Left lobe of liver (tissue), 2 donors: ENCODE measurements at places on chromosomes 7 and 10. TPM values are rescaled to one million over a fixed set of nuclear protein-coding genes. Genes with fewer than 3 reads are reported as not detected.

DNA sequence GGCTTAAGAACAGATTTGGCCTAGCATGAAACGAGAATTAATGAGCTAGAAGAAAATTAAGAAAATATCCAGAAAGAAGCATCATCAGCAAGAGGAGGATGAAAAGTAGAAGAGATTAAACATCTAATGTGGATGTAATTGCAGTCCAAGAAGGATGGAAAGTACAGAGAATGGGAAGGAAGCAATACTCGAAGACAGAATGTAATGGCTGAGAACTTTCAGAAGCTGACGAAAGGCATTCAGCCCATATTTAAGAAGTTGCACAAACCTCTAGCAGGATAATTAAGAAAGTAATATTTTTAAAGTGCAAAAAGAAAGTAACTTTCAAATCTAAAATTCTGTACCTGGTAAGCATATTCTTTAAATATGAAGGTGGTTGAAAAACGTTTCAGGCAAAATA is 60.7 kb downstream of the TRIM24 start:
- DNase-seq = no peak

- DNase-seq = no peak
These were observed 50.4 kb upstream of the NFE2L3 start for GRCh38 chr7:26101361-26102151.

GRCh38 chr7:4513450-4513849 is 168.6 kb upstream of the FOXK1 start:
- no peak for DNase-seq

DNA sequence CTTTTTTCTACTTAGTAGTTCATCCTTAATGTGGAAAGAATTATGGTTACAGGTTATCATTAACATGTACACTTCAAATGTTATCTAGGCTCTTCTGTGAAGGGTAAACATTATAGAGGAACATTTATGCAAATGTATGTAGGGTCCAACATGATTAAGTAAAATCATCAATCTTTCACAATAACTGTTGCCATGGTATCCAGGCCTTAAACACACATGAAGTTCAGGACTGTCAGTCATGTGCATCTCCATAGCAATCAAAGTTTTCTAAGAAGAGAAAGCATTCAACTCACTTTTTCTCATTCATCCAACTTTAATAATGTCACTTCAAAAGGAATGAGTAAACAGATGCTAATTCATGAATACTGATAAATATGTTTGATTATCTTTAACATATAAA is 83.6 kb downstream of the DNAJC1 start:
- DNase-seq = no peak

DNA sequence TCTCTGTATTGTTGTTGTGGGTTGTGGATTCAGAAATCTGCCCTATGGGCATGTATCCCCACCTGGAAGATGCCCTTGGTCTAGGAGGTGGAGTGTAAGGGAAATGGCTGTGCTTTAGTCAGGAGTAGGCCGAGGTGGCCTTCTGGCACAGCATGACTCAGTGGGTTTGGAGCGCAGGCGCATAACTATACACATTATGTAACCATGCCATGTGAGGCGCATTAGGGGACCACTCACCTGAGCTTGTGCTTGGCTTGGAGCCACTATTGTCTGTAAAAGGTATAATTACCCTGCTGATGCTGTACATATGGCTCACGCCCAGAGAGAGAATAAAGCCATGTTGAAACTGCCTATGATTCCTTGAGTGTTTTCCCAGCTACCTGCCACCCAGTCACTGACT is 20.6 kb upstream of the ADAMTS14 start:
- no peak for DNase-seq

DNA sequence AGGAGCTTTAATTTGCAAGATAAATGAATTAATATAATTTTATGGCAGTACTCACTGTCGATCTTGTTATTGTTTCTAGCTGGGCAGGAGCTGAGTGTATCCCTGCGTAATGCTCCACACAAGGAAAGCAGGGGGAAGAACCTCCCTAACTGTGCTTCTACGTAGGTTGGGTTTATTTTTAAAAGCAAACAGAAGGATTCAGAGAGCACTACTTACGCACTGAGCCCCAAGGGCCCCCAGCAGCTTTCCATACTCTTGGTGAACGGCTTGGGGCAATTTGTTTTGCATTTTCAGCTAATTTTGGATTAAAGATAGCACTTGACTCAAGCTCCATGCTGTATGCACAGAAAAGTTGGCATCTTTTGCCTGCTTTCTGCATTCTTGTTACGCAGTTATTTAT is 9.6 kb downstream of the DUSP5 start:
- DNase-seq = no peak

- DNase-seq = no peak
These were observed 18.2 kb downstream of the MYOZ1 start for GRCh38 chr10:73623056-73623455.

DNA sequence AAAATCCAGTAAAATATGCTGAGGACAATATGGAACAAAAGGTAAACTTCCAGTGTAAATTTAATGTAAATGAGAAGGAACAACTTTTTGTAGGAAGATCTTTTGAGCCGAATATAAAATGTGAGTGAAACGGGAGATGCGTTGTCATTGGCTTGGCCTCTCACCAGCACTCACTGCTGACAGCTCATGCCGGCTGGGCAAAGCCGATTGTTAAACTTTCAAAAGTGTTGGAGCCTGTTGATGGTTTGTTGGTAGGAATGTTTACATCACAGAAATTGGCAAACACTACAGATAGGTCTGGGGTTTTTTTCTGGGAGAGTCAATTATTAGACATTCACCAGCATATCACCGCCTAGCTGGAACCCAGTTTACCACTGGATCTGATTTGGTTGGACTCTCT is 6.1 kb downstream of the PSTK start:
- peak; percentile 62 for DNase-seq

DNA sequence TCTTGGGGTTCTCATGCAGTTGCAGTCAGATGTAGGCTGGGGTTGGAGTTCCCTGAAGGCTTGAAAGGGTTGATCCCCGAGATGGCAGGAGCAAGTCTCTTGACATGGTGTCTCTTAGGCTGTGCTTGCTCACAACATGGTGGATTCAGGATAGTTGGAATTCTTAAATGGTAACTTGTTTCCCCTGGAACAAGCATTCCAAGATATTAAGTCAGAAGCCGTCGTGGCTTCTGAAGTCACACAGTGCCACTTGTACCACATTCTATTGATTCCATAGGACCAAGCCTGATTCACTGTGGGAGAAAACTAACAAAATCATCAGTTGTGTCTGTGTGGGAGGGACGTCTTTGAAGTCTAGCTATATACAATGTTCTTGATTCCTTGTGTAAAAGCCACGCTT is 3.5 kb upstream of the SLC35B4 start:
- no peak for DNase-seq

- no peak for DNase-seq
These were observed 1.4 kb upstream of the TWIST1 start for GRCh38 chr7:19118636-19119371.

DNA sequence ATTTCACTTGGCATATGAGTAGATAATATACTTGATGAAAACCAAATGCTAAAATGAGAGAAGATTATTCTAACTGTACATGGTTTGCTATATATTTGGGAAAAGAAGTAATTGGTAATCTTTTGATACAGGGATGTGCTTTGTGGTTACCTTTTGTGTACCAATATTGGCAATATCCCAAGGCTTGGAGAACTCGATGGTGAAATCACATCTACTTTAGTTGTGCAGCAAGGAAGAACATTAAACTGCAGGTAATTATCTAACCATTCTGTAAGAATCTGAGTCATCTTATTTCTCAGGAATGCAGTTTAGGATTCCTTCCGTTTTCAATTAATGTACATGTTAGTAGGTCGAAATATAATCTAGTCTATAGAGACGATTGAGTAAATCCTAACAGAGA is 64.1 kb downstream of the SRI start:
- DNase-seq = no peak

GRCh38 chr7:1176891-1177373 is 16.9 kb upstream of the ZFAND2A start:
- DNase-seq = peak; percentile 74

GRCh38 chr10:35493196-35494118 is 111.7 kb upstream of the GJD4 start:
- DNase-seq = no peak

- no peak for DNase-seq
These were observed 23.6 kb upstream of the PFKP start for GRCh38 chr10:3043512-3044368.

GRCh38 chr7:130904031-130904757 is 170.2 kb upstream of the KLF14 start:
- peak; percentile 77 for DNase-seq

DNA sequence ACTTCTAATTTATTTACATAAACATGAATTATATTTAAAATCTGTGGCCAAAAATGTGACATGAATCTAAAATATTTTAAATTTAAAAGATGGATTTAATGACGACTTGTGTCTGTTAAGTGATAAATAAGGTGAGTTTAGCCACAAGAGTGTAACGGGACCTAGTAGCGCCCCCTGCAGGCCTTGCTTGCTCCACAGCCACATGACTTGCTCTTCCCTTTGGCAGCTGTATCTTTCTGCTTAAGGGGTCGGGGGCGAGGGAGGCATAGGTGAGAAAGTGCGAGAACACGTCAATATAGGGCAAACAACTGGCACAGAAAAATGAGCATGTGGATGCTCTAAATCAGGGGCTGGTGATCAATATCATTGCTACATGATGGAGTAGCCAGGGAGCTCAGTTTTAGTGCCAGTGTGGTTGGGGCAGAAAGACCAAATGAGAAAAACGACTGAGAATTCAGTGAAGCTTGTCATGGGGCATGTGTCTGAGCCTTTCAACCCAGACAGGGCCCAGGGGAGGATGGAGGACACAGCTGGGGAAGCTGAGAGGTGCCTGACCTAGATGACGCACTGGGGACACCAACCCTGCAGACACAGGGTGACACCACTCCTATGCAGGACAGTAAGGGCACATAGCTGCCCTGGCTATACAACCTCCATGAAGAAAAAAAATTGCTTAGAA is 49.8 kb downstream of the PAXIP1 start:
- DNase-seq = no peak

DNA sequence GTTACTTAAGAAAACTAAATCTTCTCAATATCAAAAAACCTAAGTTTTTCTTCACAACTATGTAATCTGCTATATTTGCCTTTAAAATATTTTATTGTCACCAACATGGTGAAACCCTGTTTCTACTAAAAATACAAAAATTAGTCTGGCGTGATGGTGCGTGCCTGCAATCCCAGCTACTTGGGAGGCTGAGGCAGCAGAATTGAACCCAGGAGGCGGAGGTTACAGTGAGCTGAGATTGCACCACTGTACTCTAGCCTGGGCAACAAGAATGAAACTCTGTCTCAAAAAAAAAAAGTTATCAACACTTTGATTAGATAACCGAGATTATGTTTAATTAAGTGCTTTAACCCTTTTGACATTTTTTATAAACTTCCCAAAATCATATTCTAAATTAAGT is 28.3 kb upstream of the CLDN4 start:
- DNase-seq = no peak

GRCh38 chr10:35795131-35795824 is 153.2 kb upstream of the FZD8 start:
- DNase-seq = no peak

GRCh38 chr10:79152423-79152817 is 83.7 kb downstream of the ZMIZ1 start:
- no peak for DNase-seq

Gene PNLIPRP3
- not detected for total RNA-seq

Gene GNAI1
- 15.6 TPM for total RNA-seq

Gene RASSF4
- total RNA-seq = 25.0 TPM

Gene TRIM50
- total RNA-seq = not detected

Gene FAM25G
- total RNA-seq = not detected

Gene TCAF2
- total RNA-seq = 2.9 TPM

Gene BLNK
- total RNA-seq = 9.3 TPM
